ENCODE measurements at places on chromosomes 2 and 18.
A peak's percentile ranks its signal among the peaks of the same experiment; 100 is the strongest.

DNA sequence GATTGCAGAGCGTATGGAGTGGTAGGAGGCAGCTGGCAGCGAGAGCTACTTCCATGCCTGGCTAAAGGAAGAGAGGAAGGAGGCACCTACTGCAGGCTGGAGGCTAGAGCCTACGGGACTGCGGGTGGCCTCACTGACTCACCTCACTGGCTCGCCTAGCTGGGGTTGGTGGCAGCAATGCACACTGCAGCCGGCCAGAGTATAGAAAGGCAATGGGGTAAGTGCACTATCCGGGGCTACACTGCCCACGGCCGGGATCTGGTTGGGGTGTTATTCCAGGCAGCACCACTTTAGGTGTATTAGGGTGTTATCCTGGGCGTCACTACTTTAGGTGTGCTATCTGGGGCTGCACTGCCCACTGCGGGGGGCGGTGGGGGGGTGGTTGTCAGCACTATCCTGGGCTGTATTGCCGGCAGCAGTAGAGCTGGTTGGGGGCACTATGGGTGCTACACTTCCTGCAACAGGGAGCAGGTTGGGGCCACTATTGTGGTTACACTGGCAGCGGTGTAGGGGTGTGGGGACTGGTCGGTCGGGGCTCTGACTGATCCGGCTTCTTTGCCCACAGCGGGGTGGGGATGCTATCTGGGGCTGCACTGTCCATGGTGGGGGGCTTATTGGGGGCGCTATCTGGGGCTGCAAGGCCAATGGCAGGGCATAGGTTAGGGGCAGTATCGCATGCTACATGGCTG lies 33.3 kb upstream of the ANKRD62 start:
- no peak for DNase-seq

DNA sequence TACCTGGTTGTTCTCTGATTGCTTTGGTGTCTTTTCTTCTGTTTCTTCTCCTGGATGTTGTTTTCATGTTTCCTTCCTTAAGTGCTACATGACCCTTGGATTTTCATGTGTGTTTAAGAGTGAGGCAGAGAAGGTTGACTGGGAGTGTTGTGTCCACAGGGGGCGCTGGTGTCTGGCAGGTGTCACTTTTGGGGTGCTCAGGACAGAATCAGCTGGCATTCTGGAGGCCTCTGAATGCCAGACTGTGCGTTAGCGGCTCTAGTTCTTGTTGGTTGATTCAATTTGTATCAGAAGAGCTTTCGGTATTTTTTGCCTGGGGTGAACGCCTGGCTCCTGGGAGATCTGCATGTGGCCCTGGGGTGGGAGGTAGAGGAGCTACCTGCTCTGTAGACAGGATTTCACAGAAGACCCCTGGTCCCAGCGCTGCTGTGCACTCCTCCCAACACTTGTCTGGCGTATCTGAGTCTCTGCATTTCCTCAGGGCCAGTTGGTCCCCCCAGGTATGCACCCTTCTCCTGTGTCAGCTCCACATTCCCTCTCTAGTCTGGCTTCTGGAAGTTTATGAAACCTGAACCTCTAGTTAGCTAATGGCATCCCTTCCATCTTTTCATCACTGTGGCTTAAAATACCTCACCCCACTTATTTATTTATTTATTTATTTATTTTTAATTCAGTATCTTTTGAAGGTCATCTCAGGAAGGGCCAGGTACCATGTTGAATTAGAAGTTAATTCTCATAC lies 1.1 kb downstream of the GREB1 start:
- no peak for DNase-seq

DNA sequence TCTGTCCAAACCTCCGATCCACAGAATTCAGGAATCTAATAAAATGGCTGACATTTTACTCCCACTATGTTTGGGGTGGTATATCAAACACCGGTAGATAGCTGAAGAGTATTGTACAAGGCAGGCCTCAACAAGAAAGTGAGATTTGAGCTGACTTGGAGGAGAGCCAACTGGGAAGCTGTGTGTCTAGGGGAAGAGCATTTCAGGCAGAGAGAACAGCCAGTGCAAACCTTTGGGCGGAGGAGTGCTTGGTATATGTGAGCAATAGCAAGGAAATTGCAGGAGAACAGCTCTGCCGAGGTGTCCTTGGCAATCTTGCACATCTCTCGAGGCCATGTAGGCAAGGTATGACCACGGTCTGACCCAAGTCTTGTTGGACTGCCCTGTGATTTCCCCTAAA lies 1.8 kb upstream of the MERTK start:
- no peak for DNase-seq

DNA sequence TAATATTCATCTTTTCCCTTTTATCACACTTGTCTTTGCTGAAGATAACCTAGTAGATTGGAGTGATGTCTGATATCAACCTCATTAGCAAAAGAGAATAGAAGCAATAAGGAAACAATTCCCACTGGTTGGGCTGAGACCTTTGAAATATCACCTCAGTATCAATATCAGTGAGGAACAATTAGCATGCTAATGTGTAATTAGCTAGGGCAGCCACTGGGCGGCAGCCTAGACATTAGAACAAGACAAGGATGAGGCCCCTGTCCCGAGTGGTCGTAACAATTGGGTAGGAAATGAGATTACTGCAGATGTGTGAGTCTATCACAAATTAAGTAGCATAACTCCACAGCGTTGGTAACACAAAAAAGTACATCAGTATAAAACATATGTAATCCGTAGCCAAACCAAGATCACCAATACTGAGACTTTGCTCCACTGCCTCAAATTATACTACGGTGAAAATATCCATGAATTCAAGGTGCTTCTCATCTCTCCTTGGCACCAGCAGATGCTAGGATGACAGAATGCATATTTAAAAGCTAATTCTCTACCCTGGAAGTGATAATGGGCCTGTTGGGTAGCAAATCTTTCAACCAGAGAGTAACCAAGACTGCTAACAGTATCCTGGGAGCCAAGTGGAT lies 99.1 kb downstream of the ALPK2 start:
- DNase-seq, result peak; percentile 64

DNA sequence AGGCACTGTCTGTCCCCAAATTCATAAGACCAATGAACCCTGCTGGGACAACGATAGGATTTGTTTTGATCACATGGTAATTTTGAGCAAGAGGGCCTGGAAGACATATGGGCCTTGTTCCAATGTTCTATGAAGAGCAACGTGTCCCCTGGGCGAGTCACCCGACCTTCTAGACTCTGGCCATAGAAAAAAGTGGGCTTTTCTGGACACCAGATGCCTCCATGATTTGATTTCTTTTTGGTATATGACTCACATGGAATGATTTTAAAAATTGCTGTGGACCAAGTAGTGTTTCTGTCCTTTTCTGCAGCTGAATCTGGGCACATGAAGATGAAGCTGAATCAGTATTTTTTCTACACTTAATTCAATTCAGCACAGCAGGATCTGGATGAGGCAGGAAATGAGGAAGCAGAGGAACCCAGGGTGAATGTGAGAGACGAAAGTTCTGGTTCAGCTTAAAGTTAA lies 104.9 kb downstream of the CDC42EP3 start:
- DNase-seq, result peak; percentile 57

- no peak for DNase-seq
Observed at GRCh38 chr2:112765251-112765650, 842 bp upstream of the CKAP2L start.

DNA sequence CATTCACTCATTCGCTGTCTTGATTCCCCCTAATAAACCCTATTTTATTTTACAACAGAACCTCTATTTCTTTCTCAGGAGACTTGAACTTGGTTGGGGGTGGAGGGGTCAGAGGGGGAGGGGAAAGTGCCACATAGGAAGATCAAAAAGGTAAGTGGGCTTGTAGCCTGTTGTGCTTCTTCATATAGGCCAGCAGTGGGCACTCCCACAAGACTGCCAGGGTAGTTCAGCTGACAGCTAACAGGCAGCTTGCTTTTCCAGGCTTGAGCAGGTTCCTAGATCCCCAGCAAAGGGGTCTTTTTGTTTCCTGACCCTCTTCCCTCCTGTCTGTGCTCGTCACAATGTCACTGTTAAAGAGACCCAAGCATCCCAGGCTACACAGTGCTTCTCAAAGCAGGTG lies 829 bp upstream of the KIAA2012 start:
- no peak for DNase-seq

DNA sequence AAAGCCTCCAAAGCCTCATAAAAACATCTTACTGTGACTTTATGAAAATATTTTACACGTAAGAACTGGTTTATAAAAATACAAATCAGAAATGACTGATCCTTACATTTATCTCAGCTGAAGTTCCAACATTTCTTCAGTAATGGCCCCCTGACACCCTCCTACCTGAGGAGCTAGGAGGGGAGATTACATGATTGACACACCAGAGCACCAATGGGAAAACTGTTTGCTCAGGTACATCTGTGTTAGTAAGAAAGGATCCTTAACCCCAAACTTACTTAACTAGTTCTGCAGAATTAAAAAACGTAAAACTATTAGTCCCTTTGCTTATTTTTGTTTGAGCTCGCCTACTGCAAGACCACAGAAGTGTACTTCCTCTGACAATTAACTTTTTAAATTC lies 27.0 kb downstream of the ENOSF1 start:
- no peak for DNase-seq

DNA sequence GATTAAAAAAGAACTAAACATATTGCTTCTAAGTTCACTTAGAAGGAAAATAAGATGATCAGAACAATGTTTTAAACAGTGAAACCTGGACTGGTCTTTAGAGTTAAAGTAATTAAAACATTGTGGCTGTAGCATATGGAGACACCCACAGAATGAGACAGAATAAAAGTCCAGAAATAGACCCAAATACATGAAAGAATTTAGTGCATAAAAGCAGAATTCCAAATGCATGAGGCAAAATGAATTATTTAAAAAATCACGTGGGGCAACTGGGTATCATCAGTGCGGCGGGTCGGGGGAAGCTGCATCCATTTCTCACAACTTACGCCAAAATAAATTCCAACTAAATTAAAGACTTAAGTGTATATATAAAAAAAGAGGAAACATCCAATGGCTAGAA lies 12.1 kb downstream of the RNF149 start:
- DNase-seq, result no peak

GRCh38 chr18:10094154-10094553 lies 180.3 kb downstream of the VAPA start:
- no peak for DNase-seq

DNA sequence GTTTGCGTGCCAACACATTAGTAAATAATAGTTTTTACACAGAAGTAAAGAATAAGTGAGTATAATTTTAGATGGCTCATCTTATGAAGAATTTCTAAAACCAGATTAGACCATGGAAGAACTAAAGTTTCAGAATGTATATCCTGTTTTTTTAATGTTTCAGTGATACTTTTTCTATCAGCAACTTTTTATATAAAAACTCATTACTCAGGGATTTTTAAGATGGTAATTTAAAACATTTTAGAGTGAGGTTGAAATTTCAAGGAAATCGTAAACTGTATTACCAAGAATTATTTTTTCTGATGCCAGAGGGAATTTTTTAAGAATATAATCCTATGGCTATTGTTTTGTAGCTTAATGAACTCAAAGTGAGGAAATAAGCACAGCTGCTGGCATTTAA lies 128.5 kb upstream of the FANCL start:
- no peak for DNase-seq

DNA sequence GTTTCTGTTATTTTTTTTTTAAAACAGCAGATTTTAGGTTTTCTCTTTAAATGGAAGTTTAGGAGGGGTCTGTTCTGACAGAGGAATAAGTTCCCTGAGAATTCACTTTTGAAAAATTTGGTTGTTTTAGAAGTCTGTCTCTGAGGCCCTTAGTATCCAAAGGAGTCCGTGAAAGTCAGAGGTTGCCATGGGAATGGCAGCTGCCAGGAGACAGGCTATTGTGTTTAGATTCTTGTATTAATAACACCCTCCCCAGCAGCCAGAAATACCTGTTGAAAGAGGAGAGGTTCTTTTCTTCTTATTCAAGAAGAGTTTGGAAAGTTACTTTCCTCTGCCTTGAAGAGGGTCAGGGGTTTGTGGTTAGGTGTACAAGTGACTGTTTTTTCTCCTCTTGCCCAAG lies 29.5 kb downstream of the TNP1 start:
- DNase-seq, result no peak

GRCh38 chr2:99081891-99082290 lies 59.6 kb upstream of the C2orf15 start:
- DNase-seq, result no peak

- no peak for DNase-seq
Observed at GRCh38 chr2:137523931-137524330, 440.3 kb upstream of the HNMT start.

DNA sequence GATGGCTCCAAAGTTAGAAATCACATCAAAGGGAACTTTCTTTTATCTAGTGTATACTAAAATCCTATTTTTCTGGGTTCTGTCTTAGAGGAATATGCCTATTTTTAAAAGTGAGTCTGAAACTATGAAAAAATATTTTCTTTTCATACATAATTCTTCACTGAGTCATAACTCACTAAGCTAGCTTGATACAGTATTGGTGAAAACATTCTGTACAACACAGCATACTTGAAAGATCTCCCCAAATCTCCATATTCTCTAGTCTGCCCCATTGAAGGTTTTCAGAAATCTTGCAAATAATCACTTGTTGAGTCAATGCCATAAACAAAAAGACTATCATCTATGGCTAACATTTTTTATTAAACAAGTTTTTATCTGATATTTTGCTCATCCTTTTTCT lies 44.5 kb downstream of the COL3A1 start:
- DNase-seq, result no peak

DNA sequence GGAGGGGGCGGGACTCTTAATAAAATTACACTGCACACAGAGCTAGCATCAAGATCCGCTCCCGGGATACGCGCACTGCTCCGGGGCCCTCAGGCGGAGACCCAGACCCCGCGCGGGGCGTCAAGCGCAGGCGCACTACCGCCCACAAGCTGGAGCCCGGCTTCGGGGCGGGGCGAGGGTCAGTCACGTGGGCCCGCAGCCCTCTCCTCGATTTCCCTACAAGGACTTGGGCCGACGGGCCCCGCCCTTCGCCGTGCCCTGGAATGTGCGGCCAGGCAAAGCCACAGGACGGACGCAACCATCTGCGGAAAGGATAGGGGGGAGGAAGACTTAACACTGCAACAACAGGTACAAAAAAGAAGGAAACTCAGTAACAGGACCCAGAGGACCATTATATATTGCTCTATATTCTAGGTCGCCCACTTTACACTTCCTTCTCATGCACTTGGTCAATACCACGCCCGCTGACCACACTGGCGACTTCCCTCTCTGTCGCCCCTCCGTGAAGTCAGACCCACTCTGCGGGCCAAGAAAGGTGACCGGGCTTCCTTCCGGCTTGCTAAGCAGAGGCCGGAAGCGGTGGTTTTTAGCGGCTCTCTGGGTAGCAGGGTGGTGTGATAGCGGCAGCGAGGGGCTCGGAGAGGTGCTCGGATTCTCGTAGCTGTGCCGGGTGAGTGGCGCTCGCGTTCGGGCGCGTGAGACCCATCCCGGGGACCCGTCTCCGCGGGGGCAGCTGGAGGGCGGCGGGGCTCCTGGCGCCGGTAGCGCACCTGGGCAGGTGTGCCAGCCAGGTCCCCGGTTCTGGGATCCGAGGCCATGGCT lies at the start of gene MYL12A:
TSS of gene MYL12A (plus strand) at position 562 of the 822 bp plus-strand sequence. CDS start 5,447 bp downstream, outside the sequence.
- DNase-seq, result peak; percentile 95

GRCh38 chr2:129901754-129902415 lies 77.6 kb upstream of the RAB6C start:
- no peak for DNase-seq
